Brain microvascular endothelial cell (primary cell): ENCODE measurements at places on chromosomes 2 and 18.
A peak's percentile ranks its signal among the peaks of the same experiment; 100 is the strongest.

DNA sequence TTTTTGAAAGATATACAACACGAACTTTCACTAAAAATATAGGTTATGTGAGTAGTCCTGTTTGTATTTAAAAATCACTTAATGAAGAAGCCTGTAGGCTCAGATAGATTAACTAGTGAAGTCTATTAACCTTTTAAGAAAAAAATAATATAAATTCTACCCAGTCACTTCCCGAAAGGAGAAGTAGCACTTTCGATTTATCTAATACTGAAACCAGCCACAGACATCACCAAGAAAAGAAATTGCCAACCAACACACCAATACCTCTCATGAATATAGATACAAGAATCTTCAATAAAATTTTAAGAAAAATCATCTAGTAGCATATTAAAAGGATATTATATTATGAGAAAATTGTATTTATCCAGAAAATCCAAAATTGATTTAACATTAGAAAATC, 160.5 kb downstream of the GALNT13 start:
- DNase-seq = no peak

- DNase-seq = no peak
Observed at GRCh38 chr18:13137670-13138419, 80.7 kb upstream of the LDLRAD4 start.

GRCh38 chr2:224259831-224260230, 142.1 kb downstream of the FAM124B start:
- no peak for DNase-seq

GRCh38 chr2:141151611-141152286, 979.1 kb downstream of the LRP1B start:
- DNase-seq = no peak

- DNase-seq = no peak
Observed at GRCh38 chr2:203346612-203347011, 18.4 kb downstream of the ABI2 start.

GRCh38 chr18:45826084-45826483, 609 bp downstream of the SIGLEC15 start:
- DNase-seq = no peak

DNA sequence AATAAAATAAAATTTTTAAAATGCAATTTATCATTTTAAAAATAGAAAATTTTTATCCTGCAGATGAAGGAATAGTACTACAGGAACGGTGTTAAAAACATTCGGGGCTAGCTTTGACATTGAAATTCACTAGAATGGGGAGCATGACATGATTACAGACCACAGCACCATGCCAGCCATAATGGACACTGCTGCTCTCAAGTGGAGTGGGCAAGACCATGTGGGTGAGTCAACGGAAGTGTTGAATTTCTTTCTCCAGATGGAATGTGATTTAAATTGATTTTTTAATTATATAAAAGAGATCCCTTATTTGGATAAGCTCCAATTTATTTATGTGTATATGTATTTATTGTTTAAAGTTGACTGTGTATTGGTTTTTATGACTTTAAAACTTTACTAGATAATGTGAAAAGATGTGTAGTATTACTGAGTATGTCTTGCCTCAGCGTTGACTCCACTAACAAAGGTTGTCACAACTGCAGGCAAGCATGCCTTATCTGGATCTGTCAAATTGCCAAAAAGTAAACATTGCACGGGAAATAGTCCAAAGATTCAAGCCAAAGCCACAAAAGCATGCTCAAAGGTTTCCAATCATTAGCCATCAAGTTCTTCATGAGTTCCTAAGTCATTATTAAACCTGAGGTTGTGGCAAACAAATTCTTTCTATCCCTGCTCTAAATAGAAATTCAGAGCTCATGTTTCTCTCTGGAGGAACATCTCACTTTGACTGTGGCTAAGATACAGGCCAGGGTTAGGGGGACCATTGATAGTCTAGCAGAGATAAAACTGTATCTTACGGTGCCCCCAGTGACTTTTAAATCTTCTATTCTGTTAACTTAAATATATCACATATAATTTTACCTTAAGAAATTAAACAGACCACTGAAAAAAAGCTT, 536.9 kb downstream of the TMX3 start:
- DNase-seq = peak; percentile 96

DNA sequence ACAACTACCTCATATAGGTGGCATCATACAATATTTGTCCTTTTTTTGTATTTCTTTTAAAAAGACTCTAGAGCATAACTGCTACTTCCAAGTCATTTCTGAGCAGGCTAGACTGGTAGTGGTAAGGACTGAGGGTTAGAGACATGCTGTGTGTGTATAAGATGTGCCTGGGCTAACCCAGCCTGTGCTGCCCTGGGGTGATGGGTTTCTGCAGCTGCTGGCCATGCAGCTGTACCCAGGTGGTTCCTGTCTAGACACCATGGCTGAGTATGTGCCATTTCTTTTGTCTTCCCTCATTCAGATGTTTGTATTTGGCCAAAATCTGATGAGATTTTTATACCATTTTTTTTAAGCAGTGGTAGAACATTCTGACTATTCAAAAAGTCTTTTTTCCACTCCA, 40.0 kb downstream of the MERTK start:
- no peak for DNase-seq

GRCh38 chr2:169507698-169508097, 1.8 kb upstream of the KLHL41 start:
- DNase-seq = no peak
